ENCODE measurements at places on chromosomes 2 and 18.

DNA sequence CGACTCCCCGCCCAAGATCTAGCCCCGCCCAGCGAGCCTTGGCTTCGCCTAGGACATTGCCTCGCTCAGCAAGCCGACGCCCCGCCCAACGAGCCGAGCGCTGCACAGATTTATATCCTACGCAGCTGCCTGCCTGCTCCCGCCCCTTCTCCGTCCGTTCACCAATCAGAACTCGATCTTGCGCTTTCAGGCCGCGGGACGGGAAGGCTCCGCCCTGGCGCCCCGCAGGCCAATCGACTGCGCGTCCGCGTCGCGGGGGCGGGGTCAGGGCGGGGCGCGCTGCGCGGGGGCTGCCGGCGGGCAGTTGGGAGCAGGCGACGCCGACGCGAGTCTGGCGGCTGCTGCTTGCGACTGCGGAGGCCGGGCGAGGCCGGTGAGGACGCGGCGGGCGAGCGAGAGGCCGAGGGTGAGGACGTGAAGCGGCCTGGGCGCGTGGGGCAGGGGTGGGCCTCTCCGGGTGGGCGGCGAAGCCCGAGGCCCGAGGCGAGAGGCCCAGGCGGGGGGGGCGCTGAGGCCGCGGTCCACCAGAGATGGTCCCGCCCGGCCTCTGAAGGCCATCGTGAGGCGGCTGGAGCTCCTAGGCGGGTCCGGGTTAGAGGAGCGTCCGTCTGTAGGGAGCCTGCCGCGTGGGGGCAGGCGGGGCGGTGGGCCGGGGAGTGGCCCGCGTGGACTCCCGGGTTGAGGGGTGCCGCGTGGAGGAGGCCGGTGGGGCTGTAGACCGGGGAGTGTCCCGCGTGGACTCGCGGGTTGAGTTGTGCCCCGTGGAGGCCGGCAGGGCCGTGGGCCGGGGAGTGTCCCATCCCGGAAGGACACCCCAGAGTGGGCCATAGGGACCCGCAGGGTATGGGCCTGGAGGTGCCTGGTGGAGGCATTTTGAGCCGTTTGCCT, at the start of gene FARP2:
TSS of gene FARP2 (plus strand) at position 303 of the 888 bp plus-strand sequence. CDS start 16,823 bp downstream, outside the sequence.
- peak; percentile 70 for DNase-seq

- no peak for DNase-seq
Measured at GRCh38 chr18:57234346-57234745, 87.5 kb downstream of the BOD1L2 start.

DNA sequence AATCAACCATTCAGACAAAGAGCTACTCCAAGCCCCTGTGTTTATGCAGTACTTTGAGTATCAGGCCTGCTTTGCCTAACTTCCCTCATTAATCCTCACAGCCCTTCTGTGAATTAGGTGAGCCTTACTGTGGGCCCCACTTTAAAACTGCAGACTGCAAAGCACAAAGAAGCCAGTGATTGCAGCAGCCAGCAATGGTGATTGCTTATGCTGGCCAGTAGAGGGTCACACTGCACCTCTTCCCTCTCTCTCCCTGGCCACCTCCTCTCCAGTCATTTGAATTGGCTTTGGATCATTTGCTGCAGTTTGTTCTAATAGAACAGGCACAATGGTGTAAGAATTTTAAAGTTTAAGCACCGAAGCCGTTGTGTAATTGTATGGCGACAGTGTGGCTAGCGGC, 229.9 kb downstream of the AGPS start:
- no peak for DNase-seq

DNA sequence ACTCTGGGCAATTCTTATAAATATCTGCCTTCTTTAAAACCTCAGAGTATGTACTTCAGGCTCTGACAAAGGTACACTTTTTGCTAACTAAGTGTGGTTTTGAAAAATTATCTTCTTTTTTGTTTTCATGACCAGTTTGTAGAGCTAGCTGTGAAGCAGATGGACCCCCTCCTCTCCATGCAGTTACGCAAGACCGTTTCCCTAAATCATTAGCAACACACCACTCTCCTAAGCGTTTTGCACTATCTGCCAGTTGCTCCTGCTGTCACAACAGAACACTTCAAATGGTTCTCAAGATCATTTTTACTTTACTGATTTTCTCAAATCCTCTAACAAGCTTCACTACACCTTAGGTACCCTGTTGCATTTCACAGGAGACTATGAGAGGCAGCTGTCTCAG, 53.3 kb downstream of the GULP1 start:
- DNase-seq = no peak

GRCh38 chr2:63696496-63696895, 107.7 kb downstream of the MDH1 start:
- no peak for DNase-seq

- no peak for DNase-seq
Measured at GRCh38 chr2:205685314-205686055, 3.2 kb downstream of the NRP2 start.

DNA sequence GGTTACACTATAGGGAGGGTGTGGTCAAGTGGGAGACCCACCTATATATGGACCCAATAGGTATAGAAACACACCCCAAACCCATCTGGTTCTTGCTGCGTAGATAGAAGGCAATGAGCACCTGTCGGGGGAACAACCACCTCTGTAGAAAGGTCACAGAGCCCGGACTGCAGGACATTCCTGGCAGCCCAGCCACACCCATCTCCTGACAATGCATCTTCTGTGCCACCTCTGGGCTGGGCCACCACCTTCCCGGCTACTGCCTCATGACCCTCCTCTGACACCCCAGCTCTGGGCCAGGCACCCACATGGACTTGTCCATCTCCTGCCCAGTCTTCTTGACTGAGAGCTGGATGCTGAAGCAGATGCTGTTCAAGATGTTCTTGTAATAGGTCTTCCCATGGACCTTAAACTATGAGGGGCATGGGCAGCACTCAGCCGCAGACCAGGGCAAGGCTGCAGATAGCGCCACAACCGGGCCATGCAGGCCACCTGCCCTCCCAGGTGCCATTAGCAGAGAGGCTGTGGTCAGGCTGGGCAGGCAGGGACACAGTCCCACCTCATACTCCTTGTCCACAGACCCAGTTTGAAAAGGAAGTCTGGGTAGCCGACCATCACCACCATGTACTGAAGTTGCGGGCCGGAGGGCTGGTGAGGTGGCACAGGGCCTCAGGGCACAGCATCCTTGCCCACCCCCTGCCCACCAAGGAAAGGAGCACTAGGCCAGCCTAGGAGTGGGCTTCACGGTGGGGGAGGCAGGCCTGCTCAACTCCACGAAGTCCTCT, 9.3 kb downstream of the ALPG start:
- no peak for DNase-seq

Data from GM19239 (cell line).